AG04449 (cell line): ENCODE measurements at places on chromosomes 4 and X.
A peak's percentile ranks its signal among the peaks of the same experiment; 100 is the strongest.

- DNase-seq: no peak
Measured at GRCh38 chrX:39815631-39816030, 282.1 kb downstream of the BCOR start.

GRCh38 chr4:121227341-121227792 lies 63.2 kb upstream of the TNIP3 start:
- no peak for DNase-seq

DNA sequence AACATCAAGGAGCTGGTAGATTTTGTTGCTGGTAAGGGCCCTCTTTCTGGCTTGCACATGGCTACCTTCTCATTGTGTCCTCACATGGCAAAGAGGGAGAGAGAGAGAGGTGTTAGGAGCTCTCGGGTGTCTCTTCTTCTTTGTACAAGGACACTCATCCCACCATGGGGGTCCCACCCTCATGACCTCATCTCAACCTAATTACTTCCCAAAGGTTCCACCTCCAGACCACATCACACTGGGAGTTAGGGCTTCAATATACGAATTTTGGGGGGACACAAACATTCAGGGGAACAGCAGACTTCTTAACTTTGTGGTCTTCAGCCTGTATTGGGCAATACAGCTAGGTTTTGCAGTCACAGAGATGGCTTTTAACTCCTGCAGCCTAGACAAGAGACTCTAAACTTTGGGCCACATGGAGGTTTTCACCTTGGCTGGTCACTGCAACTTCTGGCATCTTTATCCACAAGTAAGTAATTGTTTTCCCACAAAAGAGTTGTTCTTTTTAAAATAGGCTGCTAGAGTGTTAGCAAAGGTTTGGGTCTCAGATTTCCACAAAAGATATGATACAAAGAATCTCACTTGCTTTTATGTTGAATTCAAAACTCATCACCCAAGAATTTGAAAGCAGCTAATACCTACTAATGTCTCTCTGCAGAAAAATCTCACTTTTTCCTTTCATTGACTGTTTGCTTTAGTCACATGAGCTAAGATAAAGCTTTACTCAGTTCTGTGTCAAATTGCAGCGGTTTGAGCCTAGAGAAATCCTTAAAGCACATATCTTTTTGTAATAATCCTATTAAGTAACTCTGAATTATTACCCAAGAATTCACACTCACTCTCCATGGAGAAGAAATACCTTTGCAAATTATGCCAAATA lies 39.6 kb upstream of the BBS12 start:
- no peak for DNase-seq

GRCh38 chr4:154406018-154406795 lies 85.4 kb downstream of the DCHS2 start:
- no peak for DNase-seq

GRCh38 chr4:18734405-18734804 lies 712.9 kb upstream of the LCORL start:
- DNase-seq: no peak

DNA sequence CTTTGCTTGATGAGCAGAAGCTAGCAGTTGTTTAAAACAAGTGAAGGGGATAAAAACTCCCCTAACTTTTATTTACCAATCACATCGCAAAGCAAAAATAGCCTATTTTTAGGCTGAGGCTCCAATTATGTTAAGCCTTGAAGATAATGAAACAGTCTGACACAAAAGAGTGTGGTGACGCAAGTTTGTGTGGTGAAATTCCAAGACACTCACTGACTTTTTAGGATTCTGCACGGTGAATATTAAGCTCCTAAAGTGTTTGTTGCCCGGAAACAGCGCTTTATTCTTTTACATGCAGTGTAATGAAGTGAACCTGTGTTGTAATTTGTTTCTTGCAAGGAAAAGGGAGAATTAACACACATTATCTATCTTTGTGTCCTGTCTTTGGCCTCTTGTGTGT lies 74.8 kb downstream of the POLA1 start:
- no peak for DNase-seq

DNA sequence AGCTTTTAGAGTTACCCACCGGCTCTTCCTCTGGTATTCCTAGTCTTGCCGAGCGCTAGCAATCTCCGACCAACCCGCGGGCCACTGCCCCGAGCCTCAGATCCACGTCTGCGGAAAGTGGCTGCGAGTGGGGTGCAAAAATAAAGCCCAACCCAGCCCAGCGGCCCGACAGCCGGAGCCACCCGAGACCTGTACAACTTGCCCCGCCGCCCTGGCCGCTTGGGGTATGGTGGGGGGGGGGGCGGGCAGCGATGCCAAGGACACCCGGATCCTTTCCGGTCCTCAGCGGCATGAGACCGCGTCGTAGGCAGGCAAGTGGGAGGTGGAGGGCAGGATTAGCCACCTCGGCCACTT lies 1.6 kb downstream of the SLITRK4 start:
- no peak for DNase-seq

GRCh38 chr4:184728858-184729257 lies 5.0 kb downstream of the CENPU start:
- DNase-seq: no peak

DNA sequence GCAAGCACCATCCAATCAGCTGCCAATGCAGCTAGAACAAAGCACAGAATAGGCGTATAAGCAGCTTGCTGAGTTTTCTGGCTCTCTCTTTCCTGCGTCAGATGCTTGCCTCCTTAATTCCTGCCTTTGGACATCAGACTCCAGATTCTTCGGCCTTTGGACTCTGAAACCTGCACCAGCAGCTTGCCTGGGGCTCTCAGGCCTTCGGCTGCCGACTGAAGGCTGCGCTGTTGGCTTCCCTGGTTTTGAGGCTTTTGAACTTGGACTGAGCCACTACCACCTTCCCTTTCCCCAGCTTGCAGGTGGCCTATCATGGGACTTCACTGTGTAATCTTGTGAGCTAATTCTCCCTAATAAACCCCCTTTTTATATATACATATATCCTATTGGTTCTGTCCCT lies 6.1 kb downstream of the TMEM192 start:
- DNase-seq: no peak

DNA sequence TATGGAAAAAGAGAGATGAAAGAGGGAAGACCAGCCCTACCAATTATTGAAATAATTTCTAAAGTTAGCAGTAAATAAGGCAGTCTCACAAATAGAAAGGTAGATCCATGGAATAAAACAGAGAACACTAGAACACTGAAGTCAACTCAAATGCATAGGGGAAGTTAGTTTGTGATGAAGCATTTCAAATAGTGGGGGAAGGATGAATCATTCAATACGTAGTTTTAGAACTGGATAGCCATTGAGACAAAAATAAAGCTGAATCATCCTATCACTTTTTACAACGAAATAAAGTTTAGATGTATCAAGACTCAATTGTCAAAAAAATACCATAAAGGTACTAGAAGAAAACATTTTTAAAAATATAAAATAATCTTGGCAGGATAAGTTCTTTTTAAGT lies 143.2 kb upstream of the DGKK start:
- no peak for DNase-seq

DNA sequence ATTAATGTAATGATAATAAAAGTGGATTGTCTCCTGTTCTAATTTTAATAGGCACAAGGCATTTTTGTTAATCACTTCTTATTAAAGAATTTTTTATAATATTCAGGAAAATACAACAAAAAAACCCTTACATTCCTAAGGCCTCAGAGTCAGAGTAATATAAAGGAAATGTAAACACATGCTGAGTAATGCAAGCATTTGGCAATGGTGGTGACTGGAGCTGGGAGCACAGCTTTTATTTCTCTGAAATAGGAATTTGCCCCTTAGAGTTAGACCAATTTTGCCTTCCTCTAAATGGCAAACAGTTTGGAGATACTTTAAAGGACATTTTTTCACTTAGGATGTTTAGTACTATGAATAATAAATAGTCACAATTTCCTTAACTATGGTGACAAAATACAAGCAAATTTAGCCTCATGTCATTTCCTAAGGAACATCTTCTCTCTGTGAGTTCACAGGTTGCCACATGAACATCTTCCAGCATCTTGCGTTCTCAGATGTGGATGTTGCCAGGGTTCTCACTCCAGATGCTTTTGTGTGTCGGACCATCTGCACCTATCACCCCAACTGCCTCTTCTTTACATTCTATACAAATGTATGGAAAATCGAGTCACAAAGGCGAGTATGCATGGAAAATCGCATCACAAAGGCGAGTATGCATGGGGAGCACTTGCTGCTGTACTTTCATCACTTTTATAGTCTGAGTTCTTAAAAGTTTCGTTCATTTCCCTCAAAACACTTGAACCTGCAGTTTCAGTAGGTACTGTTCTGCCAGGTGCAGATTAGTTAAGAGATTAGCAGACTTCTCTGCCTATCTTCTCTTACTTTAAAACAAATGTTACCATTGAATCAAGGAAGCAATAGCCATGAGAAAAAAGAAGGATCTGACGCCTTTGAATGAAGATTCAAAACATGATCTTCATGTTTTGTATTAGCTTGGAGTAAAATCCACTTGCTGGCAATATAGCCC lies 15.9 kb upstream of the F11 start:
- peak; percentile 23 for DNase-seq

DNA sequence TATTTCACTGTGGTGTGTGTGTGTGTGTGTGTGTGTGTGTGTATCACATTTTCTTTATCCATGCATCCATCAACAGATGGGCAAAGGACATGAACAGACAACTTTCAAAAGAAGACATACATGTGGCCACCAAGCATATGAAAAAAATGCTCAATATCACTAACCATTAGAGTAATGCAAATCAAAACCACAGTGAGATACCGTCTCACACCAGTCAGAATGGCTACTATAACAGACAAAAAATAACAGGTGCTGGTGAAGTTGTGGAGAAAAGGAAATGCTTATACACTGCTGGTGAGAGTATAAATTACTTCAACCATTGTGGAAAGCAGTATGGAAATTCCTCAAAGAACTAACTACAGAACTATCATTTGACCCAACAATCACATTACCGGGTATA lies 83.4 kb downstream of the PALLD start:
- no peak for DNase-seq
